ENCODE measurements at places on chromosomes 5 and 9.
A peak's percentile ranks its signal among the peaks of the same experiment; 100 is the strongest.

- no peak for DNase-seq
Measured at GRCh38 chr5:67842806-67843205, 372.8 kb upstream of the PIK3R1 start.

DNA sequence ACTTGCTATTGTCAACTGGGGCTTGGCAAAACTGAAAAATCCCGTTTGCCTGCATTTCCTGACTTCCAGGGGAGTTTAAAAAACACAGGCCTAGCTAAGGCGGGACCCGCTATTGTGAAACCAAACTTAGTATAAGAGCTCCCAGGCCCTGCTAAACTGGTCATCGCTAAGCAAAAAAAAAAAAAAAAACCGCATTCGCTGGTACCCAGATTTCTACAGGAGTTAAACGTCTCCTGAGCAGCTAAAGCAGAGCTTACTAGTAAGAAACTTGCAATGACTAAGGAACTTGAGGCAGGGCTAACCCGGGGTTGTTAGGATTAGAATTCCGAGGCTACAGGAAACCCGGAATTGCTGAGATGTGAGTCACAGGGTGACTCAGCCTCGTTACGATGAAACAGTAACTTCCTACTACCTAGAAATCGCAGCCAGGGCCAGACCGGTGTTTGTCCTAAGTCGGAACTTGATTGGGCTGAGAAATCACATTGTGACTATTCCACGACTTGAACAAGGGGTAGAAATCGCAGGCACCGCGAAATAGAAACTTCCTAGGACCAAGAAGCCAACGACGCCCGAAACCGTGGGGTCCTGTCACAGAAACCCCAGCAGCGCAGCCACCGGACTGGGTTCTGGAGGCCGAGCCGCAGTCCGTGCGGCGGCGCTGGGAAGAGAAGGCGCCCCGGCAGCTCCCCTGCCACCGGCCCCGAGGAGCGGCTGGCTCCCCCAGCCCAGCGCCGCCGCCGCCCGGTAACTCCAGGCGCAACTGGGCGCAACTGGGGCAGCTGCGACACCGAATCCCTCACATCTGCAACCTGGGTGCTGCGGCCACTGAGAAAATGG is 89.4 kb downstream of the ANXA2R start:
- DNase-seq: peak; percentile 44

DNA sequence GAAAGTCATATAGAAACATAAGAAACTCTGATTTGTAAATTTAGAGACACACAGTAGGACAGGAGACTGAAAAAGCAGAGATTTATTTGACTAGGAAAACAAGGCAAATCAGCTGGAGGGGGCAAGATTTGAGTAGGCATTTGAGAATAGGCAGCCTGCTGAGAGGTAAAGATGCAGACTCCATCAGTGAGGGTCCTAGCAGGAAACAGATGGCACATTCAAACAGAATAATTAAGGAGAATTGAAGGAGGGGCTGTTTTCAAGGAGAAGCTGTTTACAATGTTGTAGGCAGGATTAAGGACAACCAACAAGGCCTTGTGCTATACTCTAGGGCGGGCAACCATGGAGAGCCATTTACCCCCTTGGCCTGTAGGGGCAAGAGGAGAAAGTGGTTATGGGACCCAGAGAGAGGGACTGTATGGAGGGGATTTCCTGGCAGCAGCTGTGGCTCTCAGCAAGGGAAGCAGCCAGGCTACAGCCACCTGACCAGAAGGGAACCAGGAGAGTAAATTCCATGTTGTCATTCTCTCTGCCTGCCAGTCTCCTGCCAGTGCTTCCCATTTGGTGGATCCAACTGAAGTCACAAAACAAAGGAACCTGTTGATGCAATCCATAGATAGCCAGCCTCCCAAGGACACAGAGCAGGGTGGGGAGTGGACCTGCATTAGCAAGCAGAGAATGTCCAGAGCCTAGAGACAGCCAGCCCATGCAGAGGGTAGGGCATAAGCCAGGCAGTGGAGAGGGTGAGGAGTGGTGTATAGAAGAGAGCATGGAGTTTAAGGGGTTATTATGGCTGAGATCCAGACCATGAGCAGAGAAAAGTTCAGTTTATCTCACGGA is 38.2 kb downstream of the PAPPA start:
- DNase-seq: no peak

- DNase-seq: no peak
Measured at GRCh38 chr5:82363524-82363923, 85.4 kb upstream of the RPS23 start.

DNA sequence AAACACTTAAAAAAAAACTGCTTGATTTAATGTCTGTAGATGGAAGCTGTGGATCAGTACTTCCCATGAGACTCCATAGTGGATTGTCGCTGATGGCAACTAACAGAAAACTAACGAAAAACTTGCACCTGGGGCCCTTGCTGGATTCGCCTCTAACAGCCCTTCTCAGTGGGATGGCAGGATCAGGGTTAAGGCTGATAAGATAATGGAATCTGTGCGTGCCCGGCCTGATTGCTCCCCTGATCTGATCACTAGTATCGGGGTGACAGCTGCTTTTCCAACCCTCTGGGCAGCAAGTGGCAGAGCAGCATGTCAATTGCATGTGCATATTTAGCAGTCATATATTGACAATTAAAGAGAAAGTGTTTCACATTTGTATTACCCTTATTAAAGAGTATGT is 185.8 kb upstream of the ELAVL2 start:
- DNase-seq: no peak

DNA sequence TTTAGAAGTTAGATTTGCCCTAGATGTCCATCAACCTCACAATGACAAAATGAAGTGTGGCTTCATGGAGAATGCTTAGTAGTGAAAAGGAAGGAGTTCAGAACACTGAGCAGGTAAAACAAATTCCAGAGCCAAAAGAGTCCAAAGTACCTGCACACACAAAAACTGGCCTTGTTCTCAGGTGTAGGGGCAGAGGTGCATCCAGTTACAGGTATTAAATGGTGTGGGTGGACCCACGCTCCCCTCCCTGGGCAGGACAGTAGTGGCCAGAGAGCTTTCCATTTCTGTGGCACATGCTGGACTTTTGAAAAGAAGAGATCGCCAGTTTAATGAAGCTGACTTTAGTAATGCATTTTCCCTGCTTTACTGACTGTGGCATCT is 47.2 kb downstream of the SECISBP2 start:
- no peak for DNase-seq

GRCh38 chr5:181044093-181044599 is 4.1 kb downstream of the BTNL9 start:
- DNase-seq: no peak
